Endodermal cell (in vitro differentiated cells): ENCODE measurements at places on chromosomes 5 and 9.

GRCh38 chr5:39671561-39671961 is 246.8 kb upstream of the DAB2 start:
- no peak for DNase-seq

GRCh38 chr5:7274203-7274602 is 121.7 kb upstream of the ADCY2 start:
- peak; percentile 47 for DNase-seq

DNA sequence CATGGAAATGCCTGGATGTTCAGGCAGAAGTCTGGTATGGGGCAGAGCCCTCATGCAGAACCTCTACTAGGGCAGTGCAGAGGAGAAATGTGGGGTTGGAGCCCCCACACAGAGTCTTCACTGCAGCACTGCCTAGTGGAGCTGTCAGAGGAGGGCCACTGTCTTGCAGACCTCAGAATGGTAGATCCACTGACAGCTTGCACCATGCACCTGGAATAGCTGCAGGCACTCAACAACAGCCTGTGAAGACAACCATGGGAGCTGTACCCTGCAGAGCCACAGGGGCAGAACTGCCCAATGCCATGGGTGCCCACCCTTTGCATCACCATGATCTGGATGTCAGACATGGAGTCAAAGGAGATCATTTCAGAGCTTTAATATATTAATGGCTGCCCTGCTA is 36.9 kb downstream of the TRIP13 start:
- DNase-seq, result no peak

DNA sequence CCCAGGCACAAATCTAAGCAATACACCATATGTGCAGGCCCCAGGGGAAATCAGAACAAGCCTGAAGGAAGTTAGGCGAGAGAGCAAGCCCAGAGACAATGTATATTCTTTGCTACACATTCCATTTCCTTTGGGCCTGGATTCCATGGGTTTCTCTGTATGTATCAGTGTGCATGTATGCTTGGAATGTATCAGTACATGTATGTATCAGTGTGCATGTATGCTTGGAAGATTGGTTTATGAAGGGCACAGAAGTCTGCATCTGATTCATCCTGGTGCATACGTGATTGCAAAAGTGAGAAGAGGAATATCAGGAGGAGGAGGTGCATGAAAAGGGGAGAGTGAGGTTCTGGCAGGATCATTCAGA is 232.6 kb upstream of the ANKRD55 start:
- DNase-seq, result no peak
